ENCODE measurements at places on chromosomes 6 and 20.

DNA sequence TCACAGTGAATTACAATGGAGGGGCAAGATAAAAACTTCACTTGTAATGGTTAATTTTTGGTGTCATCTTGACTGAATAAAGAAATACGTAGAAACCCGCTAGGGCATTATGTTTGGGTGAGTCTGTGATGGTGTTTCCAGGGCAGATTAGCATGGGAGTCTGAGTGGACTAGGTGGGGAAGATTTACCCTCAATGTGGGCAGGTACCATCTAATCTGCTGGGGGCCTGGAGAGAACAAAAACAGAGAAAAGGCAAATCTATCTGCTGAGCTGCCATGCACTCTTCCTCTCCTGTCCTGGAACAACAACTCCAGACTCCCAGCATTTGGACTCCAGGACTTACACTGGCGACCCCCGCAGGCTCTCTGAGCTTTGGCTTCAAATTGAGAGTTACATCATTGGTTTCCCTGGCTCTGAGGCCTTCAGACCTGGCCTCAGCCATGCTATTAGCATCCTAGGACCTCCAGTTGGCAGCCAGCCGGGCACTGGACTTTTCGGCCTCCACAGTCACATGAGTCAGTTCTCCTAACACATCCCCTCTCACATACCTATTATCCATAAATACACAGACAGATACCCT, 19.7 kb downstream of the NINL start:
- DNase-seq: no peak

DNA sequence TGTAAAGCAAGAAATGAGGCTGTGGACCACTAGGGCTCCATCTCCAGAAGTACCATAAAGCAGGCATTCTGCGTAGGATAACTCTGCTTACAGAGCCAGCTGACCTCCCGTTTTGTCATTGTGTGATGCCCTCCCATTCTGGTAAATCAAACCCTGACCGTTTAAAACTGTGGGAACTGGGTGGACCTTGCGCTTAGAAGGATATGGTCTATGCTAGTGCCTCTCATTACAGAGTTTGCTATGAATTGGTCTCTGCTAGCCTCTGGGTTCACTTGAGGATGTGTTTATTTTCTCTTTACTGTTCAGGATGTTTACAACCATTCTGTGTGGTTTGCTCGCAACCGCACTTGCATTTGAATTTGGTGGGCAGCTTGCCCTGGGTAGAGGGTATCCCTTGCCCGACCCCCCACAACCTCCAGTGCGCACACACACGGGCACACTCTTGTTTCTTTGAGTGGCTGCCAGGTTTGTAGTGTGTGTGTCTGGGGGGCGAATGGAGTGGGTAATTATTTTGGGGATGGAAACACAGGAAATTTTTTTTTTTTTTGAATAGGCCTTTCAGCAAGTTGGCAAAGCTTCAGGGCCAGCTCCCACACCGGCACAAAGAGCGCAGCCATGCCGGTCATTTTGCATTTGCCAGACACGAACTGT, 198.3 kb downstream of the JARID2 start:
- DNase-seq: no peak

GRCh38 chr6:116326181-116326671, 44.5 kb upstream of the DSE start:
- DNase-seq: no peak

GRCh38 chr20:44009679-44009992, 95.0 kb downstream of the TOX2 start:
- DNase-seq: no peak

DNA sequence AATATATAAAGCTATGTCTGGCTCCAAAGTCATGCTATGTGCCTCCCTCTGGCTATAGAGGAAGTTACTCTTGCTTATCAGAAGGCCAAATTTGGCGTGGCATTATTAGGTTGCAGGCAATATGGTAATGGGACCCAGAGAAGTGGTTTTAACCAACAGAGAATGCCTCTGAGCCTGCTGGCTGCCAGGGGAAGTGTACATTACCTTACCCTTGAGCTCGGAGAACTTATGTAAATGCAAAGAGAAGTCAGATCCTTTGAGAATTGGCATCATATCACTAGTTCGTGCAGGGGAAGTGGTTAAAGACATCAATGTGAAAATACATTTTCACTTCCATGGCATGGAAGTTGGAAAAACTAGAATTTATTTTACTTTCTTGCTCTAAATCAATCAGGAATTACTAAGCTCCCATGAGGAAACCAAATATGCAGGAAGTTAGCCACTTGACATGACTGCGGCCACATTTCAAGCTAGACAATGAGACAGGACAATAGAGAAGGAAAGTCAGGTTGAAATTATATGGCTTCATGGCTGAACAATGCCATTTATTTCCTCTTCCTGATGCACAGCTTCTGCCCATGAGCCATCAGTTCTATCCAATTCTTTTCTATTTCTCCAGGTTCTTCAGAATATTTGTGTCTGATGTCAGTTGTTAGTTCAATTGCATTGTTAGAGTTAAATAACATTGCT, 134.0 kb upstream of the PHACTR1 start:
- DNase-seq: no peak

- DNase-seq: no peak
These were observed 133.5 kb upstream of the CCDC28A start for GRCh38 chr6:138640028-138640427.

DNA sequence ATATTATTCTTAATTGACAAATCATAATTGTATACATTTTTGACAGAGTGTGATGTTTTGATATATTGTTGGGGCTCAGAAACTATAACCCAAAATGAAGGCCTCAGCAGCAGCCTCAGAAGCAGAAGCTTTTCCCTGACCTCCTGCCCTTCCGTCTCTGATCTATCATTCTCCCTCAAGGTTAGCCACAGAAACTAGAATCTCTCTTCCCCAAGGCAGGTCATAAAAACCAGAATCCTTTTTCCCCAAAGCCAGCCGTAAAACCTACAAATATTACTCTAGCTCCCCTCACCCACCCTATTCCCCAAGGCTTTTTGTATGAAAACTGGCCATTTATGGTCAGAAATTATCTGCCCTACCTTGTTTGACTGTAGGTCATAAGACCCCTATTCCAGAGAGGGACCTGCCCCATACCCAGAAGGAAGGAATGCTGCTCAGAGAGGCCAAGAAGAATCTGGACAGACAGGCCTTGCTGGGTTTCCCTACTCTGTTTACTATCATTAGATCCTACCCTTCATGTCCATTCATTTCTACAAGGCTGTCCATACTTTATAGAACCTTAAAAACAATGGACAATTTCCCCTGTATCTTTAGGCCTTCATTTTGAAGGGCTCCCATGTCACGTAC, 14.5 kb downstream of the OR2B2 start:
- no peak for DNase-seq

- DNase-seq: no peak
These were observed 182.5 kb downstream of the MAFB start for GRCh38 chr20:40506537-40506939.

GRCh38 chr20:50215101-50215690, 24.6 kb downstream of the CEBPB start:
- DNase-seq: no peak

- DNase-seq: no peak
These were observed 100.0 kb upstream of the MLIP start for GRCh38 chr6:54011277-54011648.

GRCh38 chr20:54340667-54341081, 132.8 kb downstream of the PFDN4 start:
- DNase-seq: no peak

- no peak for DNase-seq
These were observed 141.3 kb downstream of the ADGRB3 start for GRCh38 chr6:68776354-68776753.

- DNase-seq: peak; percentile 83
These were observed 48.7 kb downstream of the TMEM242 start for GRCh38 chr6:157274471-157275226.

GRCh38 chr20:25039697-25040437, 18.1 kb downstream of the ACSS1 start:
- no peak for DNase-seq

DNA sequence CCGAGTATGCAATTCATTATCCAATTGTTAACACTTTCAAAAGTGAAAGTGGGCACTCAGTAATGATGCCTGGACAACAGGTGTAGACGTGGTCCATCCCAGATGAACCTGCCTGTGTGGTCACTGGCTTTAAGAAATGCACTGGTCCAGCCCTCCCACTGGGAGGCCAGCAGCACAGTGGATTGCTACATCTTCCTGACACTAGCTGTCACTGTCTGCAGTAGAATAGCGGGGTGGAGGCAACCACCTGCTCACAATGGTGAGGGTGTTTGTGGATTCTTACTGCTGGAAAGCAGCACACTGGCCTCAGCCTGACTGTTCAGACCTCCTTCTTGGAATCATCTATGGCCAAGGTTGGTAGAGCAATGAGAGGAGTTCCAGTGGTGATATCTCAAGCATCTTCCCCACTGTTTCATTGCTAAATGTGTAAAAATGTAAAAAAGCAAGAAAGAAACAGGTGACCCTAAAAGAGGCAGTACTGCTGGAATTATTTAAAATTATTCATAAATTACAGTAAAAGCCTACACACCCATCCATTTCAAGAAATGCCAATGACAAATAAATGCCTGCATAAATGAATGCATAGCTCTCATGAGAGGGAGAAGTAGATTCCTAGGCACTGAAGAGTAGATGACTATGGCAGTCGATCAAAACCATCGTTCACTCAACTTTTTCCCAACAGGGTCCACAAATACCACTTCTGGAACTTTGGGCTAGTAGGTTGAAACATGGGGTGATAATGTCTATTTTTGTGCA, 228.0 kb upstream of the PLN start:
- DNase-seq: no peak

DNA sequence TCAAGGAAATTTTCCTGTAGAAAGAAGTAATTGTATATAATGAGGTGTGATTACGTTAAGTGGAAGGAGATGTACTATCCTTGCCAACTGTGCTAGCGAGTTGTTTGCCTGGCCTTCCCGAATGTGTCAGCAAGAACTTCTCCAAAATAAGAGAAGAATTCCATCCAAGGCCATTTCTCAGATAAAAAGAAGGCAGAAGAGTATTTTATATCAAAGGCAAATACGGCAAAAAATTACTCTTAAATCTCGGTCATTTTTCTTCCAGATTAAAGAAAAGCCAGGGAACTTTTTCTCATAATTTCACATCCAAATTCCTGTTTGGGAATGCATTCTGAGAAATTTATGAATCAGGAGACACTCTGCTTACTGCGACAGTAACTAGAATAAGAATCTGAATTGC, 290.6 kb downstream of the CBLN4 start:
- no peak for DNase-seq

DNA sequence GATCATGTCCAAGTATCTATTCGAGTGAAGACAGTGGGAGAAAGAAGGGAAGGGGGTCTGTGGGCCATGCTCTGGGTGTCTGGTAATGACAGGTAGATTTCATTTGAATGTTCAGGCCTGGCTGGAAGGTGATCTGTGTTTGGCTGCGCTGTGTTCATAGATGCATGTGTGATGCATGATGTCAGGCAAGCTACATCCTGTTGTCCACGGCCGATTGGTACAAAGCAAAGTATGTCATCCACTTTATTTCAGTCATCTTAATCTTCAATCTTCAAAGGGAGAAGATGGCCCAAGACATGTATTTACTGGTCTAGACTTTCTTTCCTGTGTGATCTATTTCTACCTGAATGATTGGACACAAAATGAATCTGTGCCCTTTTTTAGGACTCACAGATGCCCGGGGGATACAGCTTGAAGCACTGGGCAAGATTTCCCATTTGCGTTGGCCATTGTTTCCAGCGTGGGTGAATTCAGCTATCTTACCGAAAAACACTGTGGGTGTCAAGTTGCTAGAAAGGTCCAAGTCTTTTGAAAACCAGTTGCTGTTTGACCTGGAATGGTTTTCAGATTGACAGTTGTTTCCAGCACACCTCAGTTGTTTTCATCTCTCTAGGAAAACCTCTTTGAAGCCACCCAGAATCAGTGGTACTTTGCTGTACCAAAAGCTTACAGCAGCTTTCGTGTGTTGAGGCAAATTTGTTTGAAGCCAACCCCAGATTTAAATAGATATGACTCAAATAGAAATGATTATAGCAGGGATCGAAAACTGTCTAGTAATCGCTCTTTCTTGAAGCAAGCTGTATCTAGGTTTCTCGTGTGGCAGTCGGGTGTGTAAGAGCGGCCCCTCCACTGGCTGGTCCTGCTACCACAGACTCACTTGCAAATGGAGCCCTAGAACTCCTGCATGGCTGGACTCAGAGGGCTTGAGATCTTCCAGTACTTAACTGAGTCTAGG, 27.2 kb downstream of the DUSP22 start:
- DNase-seq: no peak

DNA sequence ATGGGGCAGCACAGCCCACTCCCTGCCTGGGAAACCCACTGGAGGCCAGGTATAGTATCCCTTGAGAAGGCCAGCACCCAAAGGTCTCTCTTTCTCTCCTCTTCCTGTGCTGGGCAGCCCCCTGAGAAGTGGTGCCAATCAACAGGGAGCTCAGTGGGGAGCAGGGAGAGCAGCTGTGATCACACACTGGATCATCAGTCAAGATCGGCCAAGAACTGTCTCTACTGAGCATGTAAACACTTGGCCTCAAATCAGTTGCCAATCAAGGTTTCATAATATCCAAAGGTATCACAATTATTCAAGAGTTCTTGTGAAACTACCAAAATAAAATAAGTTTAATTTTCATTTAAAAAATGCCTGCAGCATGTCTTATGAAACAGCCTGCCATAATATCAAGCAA, 18.8 kb downstream of the MRPL14 start:
- DNase-seq: no peak

GRCh38 chr6:43097502-43097901, 21.4 kb downstream of the PTK7 start:
- DNase-seq: no peak

DNA sequence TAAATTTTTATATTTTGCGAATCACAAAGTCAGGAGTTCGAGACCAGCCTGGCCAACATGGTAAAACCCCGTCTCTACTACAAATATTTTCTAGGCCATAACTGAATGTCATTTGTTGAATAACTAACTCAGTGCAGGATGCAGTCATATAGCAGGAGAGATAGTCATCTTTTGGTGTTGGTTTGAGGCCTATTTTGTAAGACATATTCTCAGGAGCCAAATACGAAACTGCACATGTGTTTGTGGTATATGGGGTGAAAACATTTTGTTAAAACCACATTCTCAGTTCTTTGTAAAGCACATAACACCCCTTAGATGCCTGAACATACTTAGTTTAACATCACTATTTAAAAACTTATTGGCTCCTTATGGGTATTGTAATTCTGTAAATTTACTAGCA, 4.7 kb upstream of the ENPP5 start:
- DNase-seq: no peak

DNA sequence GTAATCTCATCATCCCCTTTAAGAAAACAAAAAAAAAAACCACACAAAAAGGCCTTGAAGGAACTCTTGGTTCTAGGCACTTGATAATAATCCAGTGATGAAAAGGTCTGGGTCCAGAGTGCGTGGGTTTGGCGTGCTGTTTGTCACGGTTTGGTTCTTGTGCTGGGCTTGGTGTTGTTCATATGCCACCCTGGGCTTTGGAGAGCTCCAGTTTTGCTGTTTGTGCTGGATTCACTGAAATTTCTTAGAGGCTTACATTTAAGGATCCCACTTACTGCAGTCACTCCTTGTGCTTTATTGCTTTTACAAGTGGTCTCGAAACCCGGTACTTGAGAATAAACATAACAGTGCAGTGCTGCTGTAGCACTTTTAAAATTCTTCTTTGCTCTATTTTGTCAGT, 68.8 kb upstream of the XRN2 start:
- DNase-seq: no peak
